ENCODE measurements at places on chromosomes 7 and 10.

GRCh38 chr7:99731638-99732374 is 3.2 kb downstream of the CYP3A7 start:
- DNase-seq, result peak; percentile 29

DNA sequence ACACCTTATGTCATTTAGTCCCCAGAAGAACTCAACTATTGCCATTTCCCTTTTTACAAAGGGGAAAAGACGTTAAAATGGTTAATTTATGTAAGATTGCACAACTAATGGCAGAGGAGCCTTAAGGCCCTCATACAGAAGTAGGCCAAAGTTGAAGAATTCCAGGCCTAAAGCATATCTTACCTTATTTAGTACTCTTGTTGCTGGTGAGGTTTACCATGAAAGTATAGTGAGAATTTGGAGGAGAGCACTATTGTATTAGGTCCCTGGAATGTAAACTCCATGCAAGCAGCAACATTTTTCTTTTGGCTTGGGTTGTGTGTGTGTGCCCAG is 731 bp upstream of the CRPPA start:
- DNase-seq, result no peak

DNA sequence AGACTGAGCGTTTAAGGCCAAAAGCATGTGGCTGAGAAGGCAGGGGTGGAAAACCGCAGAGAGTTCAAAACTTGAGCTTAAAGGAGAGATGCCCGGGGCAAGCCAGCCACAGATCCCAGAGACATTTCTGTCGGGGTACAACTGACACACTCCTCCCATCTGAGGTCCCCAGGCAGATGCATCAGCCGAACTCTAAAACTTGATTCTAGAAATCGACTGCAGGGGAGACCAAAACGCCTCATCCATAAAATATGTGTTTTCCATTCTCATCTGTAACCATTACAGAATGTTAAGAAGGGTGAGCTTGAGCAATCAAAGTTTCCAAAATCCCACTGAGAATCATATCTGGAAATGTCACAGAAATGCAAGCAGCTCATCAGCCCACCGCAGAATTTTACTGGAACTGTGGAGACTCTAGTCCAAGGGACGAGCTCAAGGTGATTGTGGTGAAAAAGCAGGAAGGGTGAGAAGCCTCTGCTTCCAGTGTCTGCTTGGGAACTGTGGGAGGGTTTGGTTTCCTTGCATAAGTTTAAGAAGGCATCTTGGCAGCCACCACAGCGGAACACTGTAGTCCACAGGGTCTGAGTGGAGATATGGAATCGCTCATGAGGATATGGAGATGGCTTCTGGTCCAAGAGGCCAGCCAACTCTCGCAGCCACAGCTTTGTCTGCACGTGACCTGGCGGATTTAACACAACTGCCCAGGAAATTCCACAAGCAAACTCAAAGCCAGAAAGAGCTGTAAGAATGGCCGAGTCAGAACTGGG is 249.2 kb downstream of the SFMBT2 start:
- DNase-seq, result no peak

DNA sequence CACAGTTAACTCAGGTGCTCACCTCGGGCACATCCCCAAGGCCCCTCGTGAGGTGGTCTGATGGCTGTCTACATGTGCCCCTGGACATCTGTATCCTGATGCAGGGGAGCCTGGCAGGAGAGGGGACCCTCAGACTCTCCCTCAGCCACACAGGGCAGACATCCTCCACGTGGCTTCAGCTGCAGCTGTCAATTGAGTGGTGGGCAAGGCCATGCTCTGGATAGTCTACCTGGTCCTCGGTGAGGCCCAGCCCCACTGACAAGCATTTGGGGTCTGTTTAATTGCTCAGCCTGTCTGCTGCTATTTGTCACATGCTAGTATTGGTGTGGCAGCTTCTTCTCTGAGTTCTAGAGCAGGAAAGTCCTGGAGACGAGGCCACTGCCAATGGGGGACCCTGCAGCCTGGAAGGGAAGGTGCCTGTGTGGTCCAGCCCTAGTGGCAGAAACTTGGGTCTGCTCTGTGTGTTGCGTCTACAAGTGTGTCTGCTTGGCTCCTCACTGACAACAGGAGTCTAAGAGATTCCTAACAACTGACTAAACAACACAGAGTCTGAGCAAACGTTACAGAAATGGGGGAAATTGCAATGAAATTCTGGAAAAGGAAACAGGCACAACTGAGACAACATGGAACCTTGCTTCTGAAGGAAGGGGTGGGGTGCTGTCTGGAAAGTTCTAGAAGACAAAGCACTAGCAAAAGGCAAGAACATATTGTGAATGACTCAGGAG is 59.3 kb upstream of the IGFBP3 start:
- DNase-seq, result no peak

DNA sequence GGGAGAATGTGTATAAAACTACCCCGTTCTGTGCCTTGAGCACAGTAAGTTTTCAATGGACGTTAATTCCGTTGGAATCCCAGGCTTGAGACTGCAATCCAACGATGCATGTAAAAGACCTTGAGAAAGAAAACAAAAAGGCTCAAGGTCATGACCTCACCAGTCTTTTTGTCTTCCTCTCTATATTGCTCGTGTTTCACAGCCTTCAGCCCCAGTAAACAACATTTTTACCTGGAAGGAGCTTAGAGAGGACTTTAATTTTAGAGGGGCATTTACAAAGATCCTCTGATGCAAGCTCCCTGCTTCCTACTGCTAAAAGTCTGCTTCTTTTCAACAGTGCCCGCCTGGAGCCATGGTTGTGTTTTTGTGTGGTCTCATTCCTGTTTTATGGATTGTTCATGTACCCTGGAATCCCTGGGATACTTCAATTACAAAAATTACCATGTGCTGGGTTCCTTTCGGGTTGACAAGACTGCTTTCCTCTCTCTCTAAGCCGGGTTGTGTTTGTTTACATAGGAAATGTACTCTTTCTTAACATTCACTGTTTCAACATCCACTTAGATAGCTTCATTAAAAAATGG is 320.1 kb upstream of the NFE2L3 start:
- no peak for DNase-seq
